ENCODE measurements at places on chromosomes 3 and 15.

- no peak for DNase-seq
Observed at GRCh38 chr15:49154799-49155109, 645 bp downstream of the COPS2 start.

DNA sequence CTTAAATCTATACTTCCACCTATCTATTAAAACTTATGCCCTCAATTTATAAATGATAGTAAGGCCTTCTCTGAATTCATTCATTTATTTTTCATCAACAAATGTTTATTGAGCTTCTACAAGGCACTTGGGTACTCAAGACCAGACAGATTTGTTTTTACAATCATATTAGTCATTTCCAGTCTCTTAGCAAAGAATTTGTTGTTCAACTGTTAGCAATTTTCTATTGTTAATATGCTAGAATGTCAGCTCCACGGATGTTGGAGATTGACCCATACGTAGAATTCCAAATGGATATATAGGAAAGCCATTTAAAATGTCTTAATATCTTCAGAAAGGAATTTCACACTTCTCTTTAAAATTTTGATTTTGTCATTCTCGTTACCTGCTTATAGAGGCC lies 36.7 kb downstream of the ZBTB38 start:
- no peak for DNase-seq

- no peak for DNase-seq
Observed at GRCh38 chr3:58341376-58341775, 8.7 kb downstream of the PXK start.

GRCh38 chr15:100202309-100202960 lies 139.3 kb downstream of the ADAMTS17 start:
- no peak for DNase-seq

DNA sequence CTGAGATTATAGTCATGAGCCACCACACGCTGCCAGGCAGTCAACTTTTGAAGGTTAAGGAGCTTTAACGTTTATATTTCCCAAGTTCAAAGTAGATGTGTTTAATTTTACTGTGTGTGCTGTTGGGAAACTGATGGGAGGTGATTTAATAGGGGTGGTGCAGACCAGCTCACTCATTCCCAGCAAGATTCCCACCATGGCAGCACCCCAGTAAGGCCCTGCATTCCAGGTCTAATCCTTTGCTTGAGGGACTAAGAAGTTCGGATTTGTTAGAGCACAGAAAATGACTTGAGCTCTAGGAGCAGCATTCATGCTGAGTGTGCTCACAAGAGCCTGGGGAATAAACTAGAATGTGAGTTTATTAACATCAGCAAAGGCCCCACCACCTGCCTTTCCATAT lies 25.2 kb downstream of the TSEN2 start:
- DNase-seq, result no peak

- no peak for DNase-seq
Observed at GRCh38 chr3:23389686-23390085, 186.6 kb downstream of the UBE2E2 start.

GRCh38 chr3:137110392-137110996 lies 152.7 kb downstream of the IL20RB start:
- DNase-seq, result peak; percentile 34

GRCh38 chr3:15452961-15453360 lies 25.6 kb downstream of the EAF1 start:
- DNase-seq, result no peak

DNA sequence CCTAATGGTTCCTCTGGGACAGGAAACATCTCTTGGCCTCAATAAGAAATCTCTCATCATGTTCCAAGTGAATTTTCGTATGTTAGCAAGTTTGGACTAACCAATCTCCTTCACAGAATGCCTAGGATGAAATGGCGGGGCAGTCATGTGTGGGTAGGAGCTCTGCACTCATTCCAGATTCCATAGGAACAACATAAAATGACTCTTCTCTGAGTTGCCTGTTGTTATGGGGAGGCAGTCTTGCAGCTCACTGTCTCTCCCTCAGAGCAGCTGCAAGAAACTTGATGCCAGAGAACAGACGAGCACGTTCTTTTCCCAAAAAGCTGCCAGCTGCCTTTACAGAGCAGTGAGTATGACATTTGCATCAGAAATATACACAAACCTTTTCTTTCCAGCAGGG lies 34.1 kb downstream of the SPATA12 start:
- no peak for DNase-seq

GRCh38 chr3:9109568-9109914 lies 139.9 kb downstream of the SRGAP3 start:
- DNase-seq, result no peak

DNA sequence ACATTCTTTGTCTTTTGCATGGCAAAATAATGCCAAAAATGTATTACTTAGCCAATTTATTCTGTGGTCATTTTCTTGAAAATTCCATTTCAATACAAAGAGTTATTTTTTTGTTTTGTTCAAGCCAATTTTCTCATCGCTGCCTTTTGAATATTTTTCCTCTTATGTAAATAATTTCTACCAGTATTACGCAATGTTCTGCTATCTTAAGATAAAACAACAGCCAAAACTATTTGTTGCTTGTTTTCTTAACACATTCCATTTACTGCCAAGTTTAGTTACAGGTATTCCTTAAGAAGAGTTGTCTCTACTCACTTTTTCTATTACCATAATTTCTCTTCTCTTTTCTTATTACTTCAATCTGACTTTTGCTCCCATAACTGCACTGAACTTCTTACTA lies 163.1 kb downstream of the ROBO1 start:
- DNase-seq, result no peak

- DNase-seq, result peak; percentile 62
Observed at GRCh38 chr15:39976291-39977274, 42.7 kb downstream of the EIF2AK4 start.

- no peak for DNase-seq
Observed at GRCh38 chr3:129308636-129309035, 30.0 kb downstream of the HMCES start.

- DNase-seq, result no peak
Observed at GRCh38 chr15:68515371-68516095, 63.3 kb upstream of the CORO2B start.

DNA sequence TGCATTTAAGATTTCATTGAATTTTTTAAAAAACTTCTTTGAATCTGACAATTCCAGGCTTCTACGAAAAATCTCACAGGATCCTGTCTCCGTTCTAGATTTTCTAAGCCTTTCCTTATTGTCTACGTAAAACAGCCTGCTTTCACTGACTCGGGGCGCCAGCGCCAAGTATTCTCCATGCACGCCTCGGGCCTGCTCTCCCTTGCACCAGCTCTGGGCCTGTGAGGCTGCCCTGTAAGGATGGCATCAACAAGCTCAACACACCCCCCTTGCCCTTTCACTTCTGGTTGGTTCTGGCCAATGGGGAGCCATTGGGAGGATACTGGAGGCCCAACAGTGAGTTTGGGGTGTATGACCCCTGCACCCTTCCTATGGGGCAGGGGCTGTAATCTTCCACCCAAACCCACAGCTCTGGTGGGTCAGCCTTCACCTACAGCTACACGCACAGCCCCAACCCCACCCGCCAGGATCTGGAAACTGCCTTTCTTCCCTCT lies 47.8 kb downstream of the SLC41A3 start:
- no peak for DNase-seq

- no peak for DNase-seq
Observed at GRCh38 chr3:13860001-13860400, 19.9 kb downstream of the WNT7A start.

DNA sequence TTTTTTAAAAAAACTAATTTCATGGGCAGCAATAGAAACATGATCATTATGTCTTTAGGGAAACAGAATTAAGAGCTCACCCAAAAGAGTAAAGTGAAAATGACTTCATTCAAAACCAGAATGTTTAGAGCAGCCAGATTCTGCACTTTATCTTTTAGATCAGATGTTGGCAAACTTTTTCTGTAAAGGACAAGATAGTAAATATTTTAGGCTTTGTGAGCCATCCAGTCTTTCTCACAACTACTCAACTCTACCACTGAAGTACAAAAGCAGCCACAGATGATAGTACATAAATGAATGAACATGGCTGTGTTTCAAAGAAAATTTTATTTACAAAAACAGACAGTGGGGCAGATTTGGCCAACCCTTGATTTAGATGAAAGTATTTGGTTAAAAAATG lies 84.5 kb downstream of the SETD2 start:
- DNase-seq, result no peak

GRCh38 chr15:41411441-41411840 lies 5.5 kb upstream of the RTF1 start:
- no peak for DNase-seq

DNA sequence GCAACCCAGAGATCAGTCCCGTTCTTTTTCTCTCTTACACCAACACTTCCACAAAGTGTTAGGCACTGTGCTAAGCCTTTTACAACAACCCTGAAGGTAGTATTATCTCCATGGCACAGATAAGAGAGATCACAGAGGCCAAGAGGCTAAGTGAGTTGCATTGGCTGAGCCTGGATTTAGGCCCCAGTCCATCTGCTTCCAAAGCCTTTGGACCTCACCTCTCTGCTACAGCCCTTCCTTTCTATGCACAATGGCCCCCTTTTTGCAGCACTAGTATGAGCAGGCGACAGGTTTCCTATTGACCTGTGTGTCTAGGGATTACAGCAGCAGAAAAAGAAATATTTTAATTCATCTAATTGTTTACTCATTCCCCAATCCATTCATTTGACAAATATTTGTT lies 76.2 kb downstream of the CRYGS start:
- no peak for DNase-seq

DNA sequence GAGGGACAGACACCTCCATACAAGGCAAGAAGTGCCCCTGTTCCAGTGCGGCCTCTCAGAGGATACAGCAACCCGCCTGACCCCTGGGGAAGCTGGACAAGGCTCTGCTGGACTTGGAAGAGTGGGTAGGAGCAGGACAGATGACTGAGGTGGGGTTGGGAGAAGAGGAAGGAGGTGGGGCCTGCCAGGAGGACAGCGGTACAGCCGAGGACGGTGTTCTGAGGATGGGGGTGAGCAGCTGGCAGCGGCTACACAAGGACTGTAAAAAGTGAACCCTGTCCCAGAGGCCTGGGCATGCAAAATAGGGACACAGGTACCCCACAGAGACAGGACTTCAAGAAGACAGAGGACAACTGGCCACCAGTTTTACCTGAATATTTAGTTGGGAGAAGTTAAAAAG lies 23.5 kb upstream of the ELP6 start:
- DNase-seq, result no peak

DNA sequence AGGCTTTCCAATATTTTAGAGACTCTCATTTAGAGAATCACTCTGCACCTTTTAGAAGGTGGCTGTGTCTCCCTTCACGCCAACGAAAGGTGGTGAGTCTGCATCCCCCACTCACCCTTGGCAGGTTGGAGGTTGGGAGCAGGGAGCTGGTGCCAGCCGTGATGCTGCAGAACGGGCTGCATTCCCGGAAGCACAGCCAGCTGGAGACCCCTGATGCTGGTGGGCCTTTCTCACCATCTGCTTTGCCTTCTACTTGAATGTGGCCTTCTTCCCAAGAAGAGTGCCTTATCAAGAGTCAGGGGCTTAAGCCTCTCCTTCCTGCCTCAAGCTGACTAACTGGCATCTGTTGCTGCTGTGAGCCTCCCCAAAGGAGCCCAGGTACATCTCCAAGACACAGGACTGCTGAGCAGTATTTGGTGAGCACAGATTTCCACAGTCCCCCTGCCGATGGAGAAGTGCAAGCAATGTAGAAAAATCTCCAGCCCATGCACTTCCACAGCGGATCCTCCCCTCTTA lies 17.7 kb upstream of the HEG1 start:
- no peak for DNase-seq

- no peak for DNase-seq
Observed at GRCh38 chr3:171574556-171575240, 114.5 kb upstream of the TNIK start.

- no peak for DNase-seq
Observed at GRCh38 chr15:80991421-80991820, 1.8 kb upstream of the MESD start.

DNA sequence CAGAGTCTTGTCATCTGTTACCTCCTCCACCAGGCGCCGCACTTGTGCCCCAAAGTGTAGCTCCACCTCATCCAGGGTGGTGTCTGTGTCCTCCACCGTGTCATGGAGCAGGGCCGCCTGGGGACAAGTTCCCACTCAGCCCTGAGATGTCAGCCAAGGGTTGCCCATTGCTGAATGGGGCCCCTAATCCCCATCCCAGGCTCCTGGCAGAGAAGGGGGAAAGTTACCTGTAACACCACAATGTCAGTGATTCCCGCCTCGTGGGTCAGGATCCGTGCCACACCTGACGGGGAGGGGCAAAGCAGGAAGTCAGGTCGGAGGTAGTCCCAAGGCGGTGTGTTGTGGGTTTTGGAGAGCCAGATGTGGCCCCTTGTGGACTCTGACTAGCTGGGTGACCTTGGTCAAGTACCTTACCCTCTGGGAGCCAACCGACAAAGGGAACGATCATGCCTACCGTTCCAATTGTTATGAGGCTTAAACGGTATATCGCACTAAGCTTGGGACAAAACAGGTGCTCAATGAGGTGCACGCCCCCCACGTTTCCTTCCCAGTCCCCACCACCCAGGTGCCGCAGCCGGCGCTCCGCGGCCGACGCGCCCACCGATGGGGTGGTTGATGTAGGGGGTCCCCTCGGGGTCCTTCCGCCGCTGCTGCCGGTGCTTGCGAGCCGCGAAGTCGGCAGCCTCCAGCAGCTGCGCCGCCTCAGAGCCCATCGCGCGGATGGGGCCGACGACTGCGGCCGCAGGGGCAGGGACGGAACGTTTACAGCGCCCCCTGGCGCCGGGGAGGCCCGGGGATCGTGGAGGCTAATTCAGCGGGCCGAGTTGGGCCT lies at the start of gene HDDC3:
Gene HDDC3, minus strand, starts transcription at position 722 of the 832 bp plus-strand sequence. Its CDS starts 9 bp downstream, at position 713.
- peak; percentile 66 for DNase-seq

Measured in NCI-H1092 treated with DMSO at 0.1 percent for 48 hours (cell line).